GM12864 (cell line): ENCODE measurements at places on chromosomes 2 and 18.

DNA sequence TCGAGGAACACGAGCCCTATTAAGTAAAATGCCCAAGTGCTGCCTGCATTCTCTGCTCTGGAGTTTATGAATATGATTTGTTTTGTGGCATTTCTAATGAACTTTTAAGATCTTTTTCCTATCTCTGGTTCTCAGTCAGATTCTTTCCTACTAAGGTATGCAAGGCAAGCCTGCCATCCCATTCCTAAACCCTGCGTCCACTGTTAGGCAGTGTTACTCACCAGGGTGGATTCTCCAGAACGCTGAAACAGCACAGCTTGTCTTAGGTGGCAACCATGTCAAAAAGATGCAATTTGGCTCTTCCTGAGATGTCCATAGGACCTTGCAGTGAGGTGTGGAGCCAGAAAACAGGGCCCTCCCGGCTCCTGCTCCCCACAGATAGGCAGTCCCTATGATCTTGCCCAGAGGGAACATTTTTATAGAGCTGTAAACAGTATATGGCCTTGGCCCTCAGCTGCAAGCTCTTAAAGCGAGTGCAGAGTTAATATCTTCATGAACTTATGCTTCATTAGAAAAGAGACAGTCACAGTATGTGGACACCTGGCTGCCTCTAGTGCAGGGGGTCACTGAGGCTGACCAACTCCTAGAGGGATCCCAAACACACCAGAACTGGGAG is 84.4 kb downstream of the TPGS2 start:
- DNase-seq = no peak

- DNase-seq = no peak
Measured at GRCh38 chr2:18913512-18913911, 324.1 kb upstream of the NT5C1B start.

GRCh38 chr2:117712684-117713083 is 101.8 kb upstream of the DDX18 start:
- DNase-seq = no peak

DNA sequence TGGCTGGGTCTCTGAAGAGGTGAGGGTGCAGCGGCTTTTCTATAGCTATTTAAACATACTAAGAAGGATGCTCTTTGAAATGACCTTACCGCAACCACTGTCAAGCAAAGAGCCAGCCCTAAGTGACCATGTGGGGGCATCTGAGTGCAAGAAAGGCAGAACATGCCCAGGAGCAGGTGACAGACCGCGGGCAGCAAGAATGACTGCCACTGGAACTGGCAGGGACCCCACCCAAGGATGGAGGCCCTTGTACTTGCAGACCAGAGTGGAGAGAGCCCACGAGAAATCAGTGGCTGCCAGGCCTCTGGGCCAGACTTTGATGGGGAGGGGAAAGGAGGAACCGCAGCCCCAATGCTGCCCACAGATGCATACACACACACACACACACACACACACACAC is 33.1 kb downstream of the DNMT3A start:
- no peak for DNase-seq

GRCh38 chr2:195985741-195986140 is 82.9 kb downstream of the DNAH7 start:
- no peak for DNase-seq

GRCh38 chr18:9058406-9058805 is 44.1 kb upstream of the NDUFV2 start:
- no peak for DNase-seq

DNA sequence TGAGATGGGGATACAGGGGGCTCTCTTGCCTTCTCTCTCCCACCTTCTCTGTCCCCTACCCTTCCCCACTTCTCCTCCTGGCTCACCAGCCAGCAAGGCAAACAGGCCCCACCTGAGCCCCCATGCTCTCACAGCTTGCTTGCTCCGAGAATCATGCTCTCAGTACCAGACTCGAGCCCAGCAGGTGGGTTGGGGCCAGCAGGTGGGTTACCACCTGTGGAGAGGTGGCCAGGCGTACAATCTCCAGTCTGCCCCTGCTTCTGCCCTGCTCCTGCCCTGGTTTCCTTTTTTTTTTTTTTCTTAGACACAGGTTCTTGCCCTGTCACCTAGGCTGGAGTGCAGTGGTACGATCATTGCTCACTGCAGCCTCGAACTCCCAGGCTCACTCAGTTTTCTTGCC is 214.5 kb downstream of the SH3RF3 start:
- no peak for DNase-seq

- DNase-seq = no peak
Measured at GRCh38 chr2:217105733-217106649, 246.1 kb upstream of the TNP1 start.

DNA sequence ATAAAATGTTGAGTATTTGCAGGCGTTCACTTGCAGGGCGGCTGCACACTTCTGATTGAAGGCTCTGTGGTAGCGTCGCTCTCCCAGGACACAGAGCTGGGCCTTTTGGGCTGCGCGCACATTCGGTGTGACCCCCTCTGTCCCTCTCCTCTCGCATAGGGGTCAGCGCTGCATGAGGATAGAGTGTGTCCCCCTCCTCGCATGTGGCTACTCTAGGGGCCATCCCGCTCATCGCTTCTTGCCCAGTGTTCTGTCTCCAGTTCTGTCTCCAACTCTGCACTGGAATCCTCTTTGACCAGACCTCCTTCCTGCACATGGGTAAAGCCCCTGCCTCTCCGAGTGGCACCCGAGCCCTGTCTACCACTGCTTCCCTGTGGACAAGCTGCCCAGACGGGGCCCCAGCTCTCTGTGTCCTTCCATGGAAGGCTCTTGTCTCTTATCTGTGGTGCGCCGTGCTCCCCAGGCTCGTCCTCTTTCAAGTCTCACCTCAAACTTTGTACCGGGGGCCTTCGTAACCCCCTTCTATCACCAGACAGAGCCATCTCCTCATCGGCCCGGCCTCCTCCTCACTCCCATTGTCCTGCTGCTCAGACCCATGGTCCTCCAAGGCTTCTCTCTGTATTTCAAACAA is 278.0 kb upstream of the HDAC4 start:
- no peak for DNase-seq

DNA sequence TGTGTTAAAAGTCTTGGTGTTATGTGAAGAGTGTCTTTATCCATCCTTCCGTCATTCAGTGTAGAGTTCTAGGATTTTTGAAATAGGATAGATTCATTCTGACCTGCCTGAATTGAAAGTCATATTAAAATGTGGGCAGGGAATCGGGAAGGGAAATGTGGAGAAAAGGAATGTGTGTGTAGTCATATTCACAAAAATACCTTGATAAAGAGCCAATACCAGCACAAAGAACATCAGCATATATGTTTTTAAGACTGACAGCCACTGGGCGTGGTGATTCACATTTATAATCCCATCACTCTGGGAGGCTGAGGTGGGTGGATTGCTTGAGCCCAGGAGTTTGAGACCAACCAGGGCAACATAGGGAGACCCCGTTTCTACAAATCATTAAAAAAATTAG is 188.1 kb downstream of the CAMKMT start:
- DNase-seq = no peak

GRCh38 chr2:96783388-96783787 is 22.7 kb downstream of the CNNM4 start:
- no peak for DNase-seq
